HFFc6 (cell line): ENCODE measurements at places on chromosomes 6 and 20. TPM values are rescaled to one million over a fixed set of nuclear protein-coding genes. Genes with fewer than 3 reads are reported as not detected.
A peak's percentile ranks its signal among the peaks of the same experiment; 100 is the strongest.

Gene SLC17A3
- total RNA-seq, result not detected in 3 replicates

Gene UNC93A
- not detected in 3 replicates for total RNA-seq

Gene CPXM1
- not detected in 3 replicates for total RNA-seq

Gene RCAN2
- total RNA-seq, result 0.07 to 0.94 TPM (median 0.46 TPM) in 3 replicates

DNA sequence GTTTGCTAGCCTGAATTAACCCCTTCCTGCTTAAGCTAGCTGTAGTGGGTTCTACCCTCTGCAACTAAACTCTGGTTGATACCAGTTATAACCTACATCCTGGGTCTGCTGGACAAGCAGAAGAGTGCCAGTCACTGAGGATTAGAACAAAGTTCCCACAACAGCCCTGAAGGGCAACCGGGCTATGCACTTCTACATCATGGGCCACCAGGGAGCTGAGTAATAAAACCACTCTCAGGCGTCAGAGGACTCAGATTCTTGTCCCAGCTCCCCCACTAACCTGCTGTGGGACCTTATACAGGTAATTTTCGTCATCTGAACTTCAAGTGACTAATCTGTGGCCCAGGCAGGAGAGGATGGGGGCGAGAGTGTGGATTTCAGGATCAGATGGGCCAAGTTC is 56.8 kb downstream of the EYA2 start:
- peaks cover 13% of the 10 kb centered on the region; the same call in 1 of the 2 replicates for H3K36me3 ChIP-seq
- H3K27ac ChIP-seq, result no peak overlapping the region
- H3K4me1 ChIP-seq, result peaks cover 46% of the 10 kb centered on the region
- H3K27me3 ChIP-seq, result peaks cover 26% of the 10 kb centered on the region

- H3K27me3 ChIP-seq, result peaks cover 3% of the 10 kb centered on the region
- no peaks in the 10 kb centered on the region for H3K4me1 ChIP-seq
- no peak overlapping the region for H3K4me3 ChIP-seq
- no peaks in the 10 kb centered on the region; the same call in 1 of the 2 replicates for H3K36me3 ChIP-seq
These were observed 108.8 kb upstream of the RAB32 start for GRCh38 chr6:146434732-146435390.

GRCh38 chr6:128282961-128283360 is 237.4 kb downstream of the PTPRK start:
- H3K27ac ChIP-seq, result no peak overlapping the region
- peaks cover 3% of the 10 kb centered on the region; the same call in 1 of the 2 replicates for H3K27me3 ChIP-seq
- H3K36me3 ChIP-seq, result peaks cover 16% of the 10 kb centered on the region
- no peak for DNase-seq
- H3K4me1 ChIP-seq, result peaks cover 24% of the 10 kb centered on the region

DNA sequence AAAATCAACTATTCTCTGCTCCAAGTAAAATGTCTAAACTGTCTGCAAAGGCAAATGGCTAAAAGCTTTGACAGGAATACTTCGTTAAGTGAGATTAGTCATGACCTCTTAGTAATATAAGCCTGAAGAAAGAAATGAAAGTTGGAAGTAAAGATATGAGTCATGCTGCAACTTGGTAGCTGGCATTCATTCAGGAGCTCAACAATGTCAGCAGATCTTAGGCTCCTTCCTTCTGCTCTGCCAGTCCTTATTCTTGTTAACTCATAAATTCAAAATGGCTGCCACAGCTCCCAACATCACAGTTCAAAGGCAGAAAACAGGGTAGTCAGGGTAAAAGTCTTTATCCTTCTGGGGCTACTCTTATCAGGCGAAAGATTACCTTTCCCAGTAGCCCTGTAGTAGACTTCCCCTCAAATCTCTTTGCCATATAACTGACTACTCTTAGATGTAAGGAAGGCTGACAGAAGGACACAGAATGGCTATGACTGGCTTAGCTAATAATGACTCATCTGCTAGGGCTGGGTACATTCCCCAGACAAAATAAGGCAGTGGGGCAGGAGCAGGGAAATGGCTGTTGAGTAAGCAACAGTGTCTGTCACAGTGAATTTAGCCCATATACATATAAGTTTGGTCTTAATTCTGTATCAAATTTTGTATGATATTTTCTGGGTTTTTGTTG is 24.4 kb upstream of the C6orf62 start:
- no peaks in the 10 kb centered on the region for H3K36me3 ChIP-seq
- H3K4me1 ChIP-seq, result peaks cover 50% of the 10 kb centered on the region
- peak overlapping the region; percentile 97 for H3K27ac ChIP-seq
- H3K27me3 ChIP-seq, result no peaks in the 10 kb centered on the region; the same call in none of the 2 replicates
- peak; percentile 97 for DNase-seq

GRCh38 chr6:104638841-104639290 is 220.9 kb downstream of the HACE1 start:
- DNase-seq, result no peak
- no peaks in the 10 kb centered on the region for H3K36me3 ChIP-seq
- no peaks in the 10 kb centered on the region for H3K27me3 ChIP-seq

DNA sequence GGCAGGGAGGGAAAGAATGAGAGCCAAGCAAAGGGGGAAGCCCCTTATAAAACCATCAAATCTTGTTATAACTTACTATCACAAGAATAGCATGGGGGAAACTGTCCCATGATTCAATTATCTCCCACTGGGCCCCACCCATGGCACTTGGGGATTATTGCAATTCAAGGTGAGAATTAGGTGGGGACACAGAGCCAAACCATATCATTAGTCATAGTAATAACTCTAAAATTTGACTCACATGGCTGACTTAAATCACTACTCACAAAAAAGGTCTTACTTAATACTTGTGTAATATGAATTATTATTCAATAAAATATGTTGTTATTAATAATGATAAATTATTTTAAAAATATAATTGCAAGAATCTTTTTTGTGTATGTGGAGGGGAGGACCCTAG is 178.1 kb upstream of the TCF21 start:
- no peak overlapping the region for H3K4me3 ChIP-seq
- H3K27ac ChIP-seq, result no peak overlapping the region
- H3K36me3 ChIP-seq, result peaks cover 5% of the 10 kb centered on the region; the same call in 1 of the 2 replicates
- H3K27me3 ChIP-seq, result no peaks in the 10 kb centered on the region

DNA sequence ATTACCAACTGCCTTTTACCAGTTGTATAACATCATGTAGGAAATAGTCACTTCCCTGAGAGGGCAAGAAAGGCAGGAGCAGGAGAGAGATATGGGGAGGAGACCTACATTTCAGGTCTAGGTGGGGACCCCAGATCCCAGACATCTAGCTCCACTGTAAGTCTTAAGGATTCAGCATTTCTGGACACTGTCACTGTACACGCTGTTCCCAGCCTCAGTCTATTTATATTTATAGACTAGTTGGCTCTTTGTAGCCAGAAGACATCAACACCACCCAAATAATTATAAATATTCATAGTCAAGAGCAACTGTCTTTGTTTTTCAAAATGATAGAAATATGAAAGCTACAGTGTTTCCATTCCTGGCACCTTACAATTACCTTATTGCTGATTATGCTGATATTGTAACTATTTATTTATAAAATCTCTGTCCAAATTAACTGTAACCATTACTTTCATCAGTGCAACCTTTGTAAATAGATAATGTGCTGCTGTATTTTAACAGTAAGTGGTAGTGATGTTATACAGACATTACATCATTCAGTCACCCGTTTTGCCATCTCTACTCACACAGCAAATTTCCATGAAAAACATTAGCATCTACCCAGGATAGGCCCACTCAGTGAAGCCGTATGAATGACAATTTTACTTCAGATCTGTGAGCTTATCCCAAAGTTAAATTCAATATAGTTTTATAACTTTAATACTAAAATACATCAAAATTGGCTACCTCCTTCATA is 162.8 kb downstream of the PTPRK start:
- peak overlapping the region; percentile 9; the same call in 1 of the 2 replicates for H3K27ac ChIP-seq
- peaks cover 2% of the 10 kb centered on the region; the same call in 1 of the 2 replicates for H3K27me3 ChIP-seq
- no peak overlapping the region for H3K4me3 ChIP-seq
- peaks cover 10% of the 10 kb centered on the region for H3K36me3 ChIP-seq

DNA sequence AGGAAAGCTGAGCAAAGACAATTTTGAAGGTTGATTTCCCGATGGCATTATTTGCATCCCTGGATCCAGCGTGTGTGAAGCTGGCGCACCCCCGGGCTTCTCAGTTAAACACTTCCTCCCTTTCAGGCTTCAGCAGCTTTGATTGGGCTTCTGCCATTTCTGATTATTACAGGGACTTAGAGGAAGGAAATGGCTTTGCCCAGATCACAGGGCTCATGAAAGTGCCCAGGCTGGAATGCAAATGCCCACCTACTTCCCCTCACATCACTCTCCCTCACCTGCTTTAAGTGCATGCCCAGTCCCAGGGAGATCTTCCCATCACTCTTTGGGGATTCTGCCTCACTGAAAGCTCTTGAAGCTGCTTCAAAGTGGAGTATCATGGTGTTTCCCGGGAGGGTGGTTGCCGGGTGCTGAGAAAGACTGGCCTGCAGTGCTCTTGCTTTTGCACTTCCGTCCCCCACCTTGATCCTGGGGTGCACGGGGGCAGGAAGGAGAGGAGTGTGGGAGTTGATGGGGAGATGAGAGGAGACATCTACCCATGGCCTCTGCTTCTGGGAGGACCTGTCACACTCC is 28.3 kb downstream of the PHACTR3 start:
- peaks cover 4% of the 10 kb centered on the region for H3K27me3 ChIP-seq
- peaks cover 6% of the 10 kb centered on the region for H3K36me3 ChIP-seq
- H3K27ac ChIP-seq, result no peak overlapping the region

GRCh38 chr20:56411759-56412472 is at the start of gene CASS4:
Gene CASS4, plus strand, starts transcription at chr20:56412260. Its CDS starts 199 bp downstream, at chr20:56412459.
- peaks cover 3% of the 10 kb centered on the region for H3K27me3 ChIP-seq
- peak within 1 kb of the TSS; percentile 50 for H3K27ac ChIP-seq
- peaks cover 45% of the 10 kb centered on the region for H3K4me1 ChIP-seq
- DNase-seq, result no peak
- peaks cover 28% of the 10 kb centered on the region for H3K36me3 ChIP-seq
- no peak within 1 kb of the TSS for H3K4me3 ChIP-seq
